HuH-7.5 (cell line): ENCODE measurements at places on chromosomes 6 and 20.

DNA sequence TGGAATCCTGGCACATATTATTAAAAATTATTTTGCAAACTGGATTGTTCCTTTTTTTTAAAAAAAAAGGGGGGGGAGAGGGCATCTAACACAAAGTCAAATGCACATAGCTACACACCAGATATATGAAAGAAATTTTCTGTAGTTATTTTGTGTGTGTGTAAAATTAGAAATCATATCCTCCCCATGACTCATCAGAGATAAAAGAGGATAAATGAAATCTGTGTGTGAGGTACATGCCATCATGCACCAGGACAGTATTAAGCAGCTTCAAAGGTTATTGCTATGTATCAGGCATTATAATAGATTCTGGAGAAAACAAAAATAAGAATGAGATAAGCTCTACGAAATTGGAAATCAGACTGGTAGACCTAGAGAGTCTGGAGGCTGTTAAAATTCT, 5.2 kb downstream of the BTBD9 start:
- no peak for DNase-seq

DNA sequence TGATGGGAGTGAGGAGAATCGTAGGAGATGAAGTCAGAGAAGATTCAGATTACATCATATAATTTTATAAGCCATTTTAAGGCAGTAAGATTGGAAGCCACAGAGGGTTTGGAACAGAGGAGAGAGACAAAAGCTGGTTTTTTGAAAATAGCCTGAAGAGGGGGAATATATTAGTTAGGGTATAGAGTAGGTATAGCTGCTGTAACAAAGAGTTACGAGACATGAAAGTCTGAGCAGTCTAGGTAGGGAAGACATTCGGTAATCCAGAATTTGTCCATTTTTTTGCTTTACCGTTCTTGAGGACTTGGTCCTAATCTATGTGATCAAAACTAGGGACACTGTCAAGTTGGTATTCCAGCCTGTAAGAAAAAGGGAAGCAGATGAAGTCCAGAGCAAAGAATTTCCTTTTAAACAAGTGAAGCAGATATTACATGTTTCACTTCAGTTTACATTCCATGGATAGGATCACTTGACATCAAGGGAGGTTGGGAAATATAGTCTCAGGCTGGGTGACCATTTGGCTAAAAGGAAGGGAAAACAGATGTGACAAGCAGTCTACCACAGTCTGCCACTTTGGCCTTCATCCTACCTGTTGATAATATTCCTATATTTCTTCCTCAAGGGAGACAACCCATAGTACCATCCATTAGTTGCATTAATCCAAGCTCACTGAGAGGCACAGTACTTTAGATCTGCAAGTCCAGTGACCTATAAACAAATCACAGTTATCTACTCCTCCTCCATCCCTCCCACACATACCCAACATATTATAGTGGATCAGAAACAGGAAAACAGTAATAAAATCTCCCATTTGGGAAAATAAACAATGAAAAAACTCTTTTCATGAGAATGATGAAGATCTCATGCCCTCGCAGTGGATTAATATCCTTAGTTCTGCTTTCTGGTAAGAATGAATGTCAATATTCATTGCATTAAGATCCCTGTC, 10.2 kb downstream of the FAM135A start:
- DNase-seq: no peak

DNA sequence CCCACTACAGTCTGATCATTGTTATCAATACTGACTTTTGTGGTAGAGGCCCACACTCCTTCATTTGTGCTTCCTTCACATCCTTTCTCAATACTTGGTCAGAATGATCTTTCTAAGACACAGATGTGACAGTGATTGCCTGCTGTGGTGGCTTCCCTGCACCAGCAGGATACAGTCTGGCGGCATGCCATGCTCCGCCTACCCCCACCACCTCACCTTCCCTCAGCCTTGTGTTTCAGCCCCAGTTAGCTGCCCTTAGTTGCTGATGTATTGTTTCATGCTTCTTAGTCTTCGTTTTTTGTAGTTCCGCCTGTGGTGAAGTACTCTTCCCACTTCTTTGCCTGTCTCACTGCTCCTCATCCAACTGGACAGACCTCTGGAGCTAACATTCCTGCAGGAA, 10.9 kb downstream of the LRRC1 start:
- DNase-seq: no peak

DNA sequence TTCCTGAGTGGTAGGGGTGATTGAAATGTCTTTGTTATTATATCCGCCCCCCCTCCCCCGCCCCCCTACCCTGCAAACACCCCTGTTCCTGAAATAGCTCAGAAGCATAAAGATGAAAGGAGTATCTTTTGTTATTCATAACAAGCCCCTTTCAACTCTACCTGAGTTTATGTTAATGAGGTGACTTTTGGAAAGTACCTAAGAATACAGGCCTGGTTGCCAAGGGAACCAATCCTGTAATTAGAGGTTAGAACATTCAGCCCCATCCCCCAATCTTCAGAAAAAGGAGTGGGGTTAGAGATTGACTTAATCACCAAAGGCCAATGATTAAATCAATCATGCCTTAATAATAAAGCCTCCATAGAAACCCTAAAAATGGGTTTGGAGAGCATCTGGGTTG, 979.2 kb upstream of the GJE1 start:
- DNase-seq: no peak

- DNase-seq: peak; percentile 44
Observed at GRCh38 chr6:57221191-57221935, 744 bp downstream of the RAB23 start.

GRCh38 chr20:7159903-7160302, 392.4 kb downstream of the BMP2 start:
- DNase-seq: no peak

DNA sequence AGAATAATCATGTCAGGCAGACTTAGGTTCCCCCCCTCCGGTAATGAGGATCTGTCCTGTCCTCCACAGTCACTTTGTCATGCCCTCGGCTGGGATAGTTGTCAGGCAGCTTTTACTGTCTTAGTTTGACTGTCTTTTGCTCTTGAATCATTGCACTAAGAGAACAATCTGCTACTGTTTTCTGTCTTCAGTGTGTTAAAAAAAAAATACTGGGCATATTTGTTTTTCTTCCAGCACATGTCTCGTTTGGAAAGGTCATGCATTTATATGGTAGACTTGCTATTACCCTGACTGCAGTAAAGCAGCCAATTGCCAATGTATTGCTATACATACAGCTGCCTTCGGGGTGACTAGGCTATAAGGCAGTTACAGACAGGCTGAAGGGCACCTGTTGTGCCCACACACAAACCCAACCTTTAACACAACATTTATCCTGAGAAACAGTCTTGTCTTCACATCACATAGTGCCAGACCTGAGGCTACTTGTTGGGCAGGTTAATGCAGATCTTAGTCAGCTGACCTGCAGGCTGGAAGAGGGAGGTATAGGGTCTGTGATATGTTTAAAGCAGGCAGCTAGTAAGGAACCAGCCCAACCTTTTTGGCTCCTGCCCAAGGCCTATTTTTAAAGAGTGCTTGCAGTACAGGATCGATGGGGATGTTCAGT, 26.7 kb downstream of the ARFGEF3 start:
- no peak for DNase-seq

DNA sequence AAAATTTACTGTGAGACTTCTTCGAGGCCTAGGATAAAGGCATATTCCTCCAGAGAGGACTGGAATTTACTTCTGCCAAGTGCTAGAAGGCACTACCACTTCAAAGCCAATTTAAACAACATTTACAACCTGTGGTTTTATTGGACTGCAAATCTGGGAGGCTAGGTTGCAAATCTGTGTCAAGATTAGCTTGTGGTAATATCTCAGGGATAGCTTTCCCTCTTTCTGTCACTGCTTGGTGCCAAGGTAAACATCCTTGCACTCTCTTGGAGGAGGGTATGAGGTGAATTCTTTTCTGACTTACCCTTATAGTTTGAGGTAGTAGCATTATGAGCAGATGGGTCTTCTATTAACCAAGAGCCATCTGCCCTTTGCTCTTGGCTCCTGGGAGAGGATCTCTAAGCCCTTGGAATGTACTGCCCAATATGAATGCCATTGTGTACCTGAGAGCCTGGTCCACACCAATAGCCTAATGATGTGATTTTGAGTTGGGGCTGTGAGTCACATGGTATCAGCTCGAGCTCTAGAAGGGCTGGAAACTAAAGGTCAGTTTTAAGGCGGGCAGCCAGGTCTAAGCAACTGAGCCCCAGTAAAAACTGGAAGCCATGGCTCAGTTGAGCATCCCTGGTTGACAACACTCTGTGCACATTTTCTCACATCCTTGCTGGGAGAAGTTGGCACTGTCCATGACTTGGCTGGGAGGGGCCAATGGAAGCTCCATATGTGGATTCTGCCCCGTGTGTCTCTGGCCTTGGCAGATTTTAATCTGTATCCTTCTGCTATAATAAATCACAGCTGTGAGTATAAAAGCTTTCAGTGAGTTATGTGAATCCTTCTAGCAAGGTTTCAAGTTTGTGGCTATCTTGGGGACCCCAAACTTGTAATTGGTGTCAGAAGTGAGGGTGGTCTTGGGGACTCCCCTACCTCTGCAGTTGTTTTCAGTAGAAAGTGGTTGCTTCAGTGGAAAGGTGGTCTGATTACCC, 188.1 kb downstream of the UBE3D start:
- DNase-seq: no peak

GRCh38 chr6:126696921-126697693, 357.2 kb downstream of the CENPW start:
- DNase-seq: no peak

DNA sequence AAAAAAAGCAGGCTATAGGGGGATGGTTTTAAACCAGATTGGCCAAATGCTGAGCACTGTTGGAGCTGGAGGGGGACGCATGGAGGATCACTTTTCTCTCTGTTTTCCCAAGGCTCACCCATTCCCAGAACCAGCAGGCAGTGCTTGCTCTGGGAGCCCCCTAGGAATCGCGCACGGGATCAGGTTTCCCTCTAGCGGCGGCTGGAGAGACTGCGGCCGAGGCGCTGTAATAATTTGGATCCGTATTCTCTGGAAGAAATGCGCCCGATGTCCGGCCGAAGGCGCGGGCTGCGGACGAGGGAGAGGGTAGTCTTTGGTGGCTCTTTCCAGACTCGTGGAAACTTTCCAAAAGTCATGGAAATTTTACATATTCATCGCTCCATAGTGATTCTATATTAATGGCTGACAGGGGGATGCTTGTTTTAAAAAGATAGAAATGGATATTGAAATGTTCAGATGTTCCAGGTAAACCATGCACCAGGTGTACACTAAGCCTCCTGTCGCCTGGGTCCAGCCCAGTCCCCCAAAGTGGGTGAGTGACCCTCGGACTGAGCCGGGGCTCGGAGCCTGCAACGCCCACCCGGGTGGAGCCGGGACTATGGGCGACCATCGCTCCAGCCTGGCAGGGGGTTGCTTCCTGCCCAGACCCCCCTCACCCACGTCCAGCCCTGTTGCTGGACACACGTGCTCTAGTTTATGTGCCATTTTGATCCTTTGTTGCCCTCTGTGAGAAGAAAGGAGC, 78.7 kb upstream of the PHACTR3 start:
- DNase-seq: peak; percentile 75

- no peak for DNase-seq
Observed at GRCh38 chr6:143023695-143024094, 37.0 kb upstream of the AIG1 start.

DNA sequence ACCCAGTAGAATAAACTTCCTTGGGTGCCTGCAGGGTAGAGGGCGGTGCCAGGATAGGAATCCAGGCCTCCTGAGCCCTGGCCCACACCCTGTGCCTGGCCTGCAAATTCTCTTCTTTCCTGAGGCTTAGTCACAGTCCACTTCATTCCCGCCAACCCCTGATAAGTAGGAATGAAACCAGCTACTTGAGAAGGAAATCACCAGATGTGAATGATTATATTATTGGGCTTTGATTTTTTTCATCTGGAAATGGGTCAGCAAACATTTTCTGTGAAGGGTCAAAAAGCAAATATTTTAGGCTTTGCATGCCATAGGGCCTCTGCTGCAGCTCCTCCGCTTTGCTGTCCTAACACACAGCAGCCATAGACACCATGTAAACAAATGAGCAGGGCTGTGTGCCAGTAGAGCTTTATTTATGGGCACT, 50.2 kb downstream of the STK35 start:
- no peak for DNase-seq

DNA sequence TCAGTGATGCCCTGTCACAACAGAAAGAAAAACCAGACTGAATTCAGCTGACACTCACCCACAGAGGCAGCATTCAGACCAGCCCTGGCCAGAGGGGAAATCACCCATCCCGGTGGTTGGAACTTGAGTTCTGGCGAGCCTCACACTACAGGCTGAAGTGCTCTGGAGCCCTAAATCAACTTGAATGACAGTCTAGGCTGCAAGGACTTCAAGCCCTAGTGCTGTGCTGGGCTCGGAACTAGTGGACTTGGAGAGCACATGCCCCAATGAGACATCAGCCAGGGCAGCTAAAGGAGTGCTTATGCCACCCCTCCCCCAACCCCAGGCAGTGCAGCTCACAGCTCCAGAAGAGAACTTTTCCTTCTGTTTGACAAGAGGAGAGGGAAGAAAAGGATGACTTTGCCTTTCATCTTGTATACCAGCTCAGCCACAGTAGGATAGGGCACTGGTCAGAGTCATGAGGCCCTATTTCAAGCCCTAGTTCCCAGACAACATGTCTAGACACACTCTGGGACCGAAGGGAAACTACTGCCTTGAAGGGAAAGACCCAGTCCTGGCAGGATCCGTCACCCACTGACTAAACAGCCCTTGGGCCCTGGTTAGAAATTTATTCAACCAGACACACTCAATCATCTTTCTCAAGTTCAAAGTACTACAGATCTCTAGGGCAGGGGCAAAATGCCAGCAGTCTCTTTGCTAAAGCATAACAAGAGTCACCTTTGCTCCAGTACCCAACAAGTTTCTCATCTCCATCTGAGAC, 43.2 kb upstream of the PNRC1 start:
- DNase-seq: no peak

DNA sequence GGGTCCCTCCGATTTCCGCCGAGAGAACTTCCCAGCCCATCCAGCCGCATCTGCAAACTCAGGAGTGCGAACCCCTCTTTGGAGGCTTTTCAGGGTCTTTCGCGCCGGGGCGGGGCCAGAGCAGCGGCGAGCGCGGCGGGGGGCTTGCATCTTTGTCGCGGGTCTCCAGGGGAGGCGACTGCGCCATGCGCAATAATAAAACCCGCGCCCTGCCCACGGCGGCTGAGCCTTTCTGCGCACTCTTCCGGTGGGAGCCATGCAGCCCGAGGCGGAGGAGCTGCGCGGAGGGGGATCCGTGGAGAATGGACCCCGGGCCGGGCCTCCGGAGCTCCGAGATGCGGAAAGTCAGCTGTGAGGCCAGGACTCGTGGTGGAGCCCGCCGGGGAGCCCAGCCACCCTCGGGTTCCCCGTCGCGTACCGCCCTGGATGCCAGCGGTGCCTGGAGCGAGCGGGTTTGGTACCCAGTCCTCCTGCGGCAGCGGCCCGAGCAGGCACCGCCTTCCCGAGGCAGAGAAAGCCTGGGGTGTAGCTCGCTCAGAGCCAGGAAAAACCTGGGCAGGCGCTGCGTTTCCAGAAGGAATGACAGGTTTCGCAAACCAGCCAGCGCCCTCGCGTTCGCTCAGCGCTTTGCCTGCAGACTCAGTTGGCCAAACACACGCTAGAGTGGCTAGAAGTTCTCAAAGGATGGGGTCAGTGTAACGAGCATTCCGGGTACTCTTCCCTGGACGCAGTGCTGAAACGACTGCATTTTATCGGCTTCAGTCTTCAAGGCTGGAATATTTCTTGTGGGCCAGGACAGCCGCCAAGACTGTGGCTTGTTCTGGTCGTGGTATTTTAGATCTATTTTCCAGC, 1.2 kb downstream of the AKAP12 start:
- DNase-seq: peak; percentile 52

GRCh38 chr20:38004416-38004815, 28.8 kb downstream of the TTI1 start:
- no peak for DNase-seq

- no peak for DNase-seq
Observed at GRCh38 chr20:1327241-1327653, 1.7 kb downstream of the SDCBP2 start.

GRCh38 chr6:9121549-9121948, 686.2 kb upstream of the SLC35B3 start:
- DNase-seq: no peak
